Naive thymus-derived CD4-positive, alpha-beta T cell (primary cell): ENCODE measurements at places on chromosomes 2 and 18. TPM values are rescaled to one million over a fixed set of nuclear protein-coding genes. Genes with fewer than 3 reads are reported as not detected.
A peak's percentile ranks its signal among the peaks of the same experiment; 100 is the strongest.

DNA sequence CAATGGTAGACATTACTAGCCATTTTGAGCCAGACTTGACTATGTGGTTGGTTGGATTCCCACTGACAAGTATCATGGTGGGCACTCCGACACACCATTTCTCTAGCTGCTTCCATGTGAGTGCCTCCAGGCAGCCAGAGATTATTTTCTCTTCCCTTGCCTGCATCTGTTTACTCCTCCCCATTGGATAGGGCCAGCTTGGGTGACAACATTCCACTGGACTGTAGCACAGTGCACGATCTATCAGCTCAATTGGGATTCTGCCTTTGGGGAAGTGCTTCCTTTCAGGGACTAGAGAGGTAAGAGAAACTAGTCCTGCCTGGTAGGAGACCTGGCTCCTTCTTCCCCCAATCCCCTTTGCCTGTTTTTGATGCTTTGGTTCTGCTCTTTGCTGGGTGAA lies 49.0 kb upstream of the MAP4K3 start:
- DNase-seq: no peak

The DRC1 gene
- total RNA-seq: not detected

The ITPRIPL1 gene
- total RNA-seq: 4.7 TPM

DNA sequence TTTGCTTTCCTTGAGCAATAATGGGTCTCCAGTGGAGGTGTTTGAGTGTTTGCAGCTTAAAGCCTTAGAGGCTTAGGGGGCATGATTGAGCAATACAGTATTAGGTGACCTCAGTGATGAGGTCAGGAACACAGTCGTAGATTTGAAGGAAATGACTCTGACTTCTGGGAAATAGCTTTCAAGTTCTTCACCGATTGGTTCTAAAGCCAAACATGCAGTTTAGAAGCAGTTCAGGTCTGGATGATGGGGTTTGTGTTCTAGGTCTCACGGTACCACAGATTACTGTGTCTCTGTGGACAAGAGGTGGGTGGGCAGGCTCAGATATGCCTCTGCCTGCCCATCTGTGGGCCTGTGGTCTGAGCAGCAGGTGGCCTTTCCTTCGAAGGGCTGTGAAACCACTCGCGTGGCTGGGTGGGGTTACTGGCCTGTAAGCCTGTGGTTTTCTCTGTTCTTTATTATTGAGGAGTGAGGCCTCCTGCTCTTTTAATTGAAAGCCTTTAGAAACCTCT lies 7.8 kb downstream of the MTHFD2 start:
- no peak for DNase-seq

DNA sequence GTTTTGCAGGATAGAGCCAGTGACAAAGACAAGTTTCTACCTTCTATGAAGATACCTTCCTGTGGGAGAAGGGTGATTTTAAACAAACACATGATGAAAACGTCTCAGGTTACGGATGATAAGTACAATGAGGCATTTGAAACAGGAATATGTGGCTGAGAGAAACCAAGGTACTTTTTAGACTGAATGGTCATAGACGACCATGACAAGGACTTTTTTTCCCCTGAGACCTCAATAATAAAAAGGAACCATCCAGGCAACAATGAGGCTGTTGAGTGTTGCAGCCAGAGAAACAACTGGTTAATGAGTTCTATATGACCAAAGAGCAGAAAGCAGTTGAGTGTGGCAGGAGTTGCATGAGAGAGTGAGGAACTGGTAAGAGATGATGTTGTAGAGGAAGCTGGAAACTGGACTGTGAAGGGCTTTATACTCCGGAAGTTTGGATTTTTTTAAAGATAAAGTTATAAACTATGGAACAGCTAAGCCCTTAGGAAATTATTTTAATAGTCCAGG lies 306.1 kb upstream of the CYRIA start:
- no peak for DNase-seq

The LINC00305 gene
- not detected in 2 replicates for total RNA-seq

The ALPI gene
- not detected for total RNA-seq

- DNase-seq: no peak
Measured at GRCh38 chr18:5895876-5896740, 786 bp upstream of the TMEM200C start.

DNA sequence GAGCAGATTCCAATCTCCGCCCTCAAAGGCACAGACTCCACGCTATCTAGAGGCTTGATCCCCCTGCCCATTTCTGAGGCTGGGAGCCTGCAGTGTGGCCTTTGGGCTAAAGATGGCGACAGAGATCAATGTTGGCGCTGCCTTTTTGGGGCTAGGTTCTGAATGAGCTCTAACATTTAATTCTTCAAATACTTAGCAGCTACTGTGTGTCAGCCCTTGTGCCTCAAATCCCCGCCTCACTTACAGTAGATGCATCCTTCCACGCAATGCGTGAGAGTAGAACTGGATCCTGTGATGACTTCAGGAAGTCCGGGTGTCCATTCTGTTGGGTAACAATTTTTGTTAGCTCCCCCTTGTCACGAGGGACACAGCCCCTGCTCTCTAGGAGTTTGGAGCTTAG lies 12.4 kb downstream of the IL1F10 start:
- peak; percentile 38 for DNase-seq

The STON1 gene
- total RNA-seq: 1.8 and 1.9 TPM in 2 replicates

The KCNJ3 gene
- total RNA-seq: not detected

The ERFE gene
- total RNA-seq: not detected
